ENCODE measurements at places on chromosomes 6 and 20.
A peak's percentile ranks its signal among the peaks of the same experiment; 100 is the strongest.

DNA sequence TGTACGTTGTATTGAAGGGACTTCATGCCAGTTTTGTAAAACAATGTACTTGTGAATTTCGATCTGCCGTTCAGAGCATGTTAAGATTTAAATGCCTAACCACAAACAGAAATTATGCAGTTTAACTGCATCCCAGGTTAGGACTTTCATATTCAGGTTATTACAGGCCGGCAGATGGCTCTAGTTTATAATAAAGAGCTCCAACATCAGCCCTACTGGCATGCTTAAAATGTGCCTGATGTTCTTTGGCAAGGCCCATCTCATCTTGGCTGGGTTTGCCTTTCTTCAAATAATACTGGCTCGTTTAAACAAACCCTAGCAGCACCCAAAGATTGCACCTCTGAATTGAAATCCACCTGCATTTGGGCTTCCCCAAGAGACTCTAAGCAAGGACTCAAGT, 169.3 kb upstream of the RIN2 start:
- peak; percentile 5 for DNase-seq

- no peak for DNase-seq
These were observed 754.1 kb upstream of the FLRT3 start for GRCh38 chr20:15091421-15092037.

DNA sequence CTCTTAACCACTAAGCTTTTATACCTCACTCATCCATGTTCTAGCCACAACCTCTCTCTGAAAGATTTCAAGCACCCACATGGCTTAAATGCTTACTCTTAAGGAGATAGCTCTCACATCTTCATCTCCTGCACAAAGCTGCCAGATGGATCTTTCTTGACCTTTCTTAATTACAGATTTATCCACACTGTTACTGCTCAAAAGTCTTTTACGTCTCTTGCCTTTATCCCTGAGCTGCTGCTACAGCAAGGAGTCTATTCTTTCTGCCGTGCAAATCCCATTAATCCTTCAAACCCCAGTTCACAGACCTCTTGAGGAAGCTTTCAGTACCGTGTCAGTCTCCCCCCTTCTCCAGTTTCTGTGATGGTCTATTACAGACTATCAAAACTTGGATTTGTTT, 54.6 kb downstream of the B4GALT5 start:
- DNase-seq, result peak; percentile 22

- no peak for DNase-seq
These were observed 89.2 kb downstream of the UST start for GRCh38 chr6:148835920-148836441.

GRCh38 chr20:62592506-62593177, 49.7 kb upstream of the SLCO4A1 start:
- no peak for DNase-seq

- peak; percentile 70 for DNase-seq
These were observed 1.9 kb downstream of the KLHL32 start for GRCh38 chr6:96926425-96926824.

DNA sequence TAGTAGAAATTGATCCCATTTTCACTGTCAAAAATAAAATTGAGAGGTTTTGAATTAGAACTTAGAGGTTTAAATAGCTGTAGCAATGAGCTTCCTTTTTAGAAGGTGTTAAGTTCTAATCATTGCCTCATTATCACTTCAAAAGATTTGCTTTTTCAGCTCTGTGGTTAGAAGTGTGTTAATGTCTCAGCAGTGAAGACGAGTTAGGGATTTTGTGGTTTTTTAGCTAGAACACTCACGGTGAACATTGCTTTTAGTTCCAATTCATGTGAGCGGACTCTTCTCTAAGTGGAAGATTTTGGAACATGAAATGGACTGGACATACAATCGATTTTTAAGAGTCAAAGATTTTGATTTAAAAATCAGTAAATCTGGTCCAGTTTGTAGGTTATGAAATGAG, 12.7 kb upstream of the IFNGR1 start:
- no peak for DNase-seq

GRCh38 chr6:80541181-80541580, 434.7 kb downstream of the BCKDHB start:
- DNase-seq, result no peak

- no peak for DNase-seq
These were observed 4.9 kb downstream of the HMGA1 start for GRCh38 chr6:34241351-34242215.

- DNase-seq, result peak; percentile 98
These were observed 126.0 kb upstream of the ADGRF1 start for GRCh38 chr6:47168180-47168579.

- no peak for DNase-seq
These were observed 147.8 kb downstream of the PHACTR3 start for GRCh38 chr20:59752101-59752586.

- DNase-seq, result no peak
These were observed 89.0 kb upstream of the KCNK16 start for GRCh38 chr6:39411465-39411864.

GRCh38 chr6:40896696-40897095, 142.3 kb downstream of the UNC5CL start:
- no peak for DNase-seq

GRCh38 chr20:51797357-51798025, 4.8 kb downstream of the SALL4 start:
- peak; percentile 71 for DNase-seq

DNA sequence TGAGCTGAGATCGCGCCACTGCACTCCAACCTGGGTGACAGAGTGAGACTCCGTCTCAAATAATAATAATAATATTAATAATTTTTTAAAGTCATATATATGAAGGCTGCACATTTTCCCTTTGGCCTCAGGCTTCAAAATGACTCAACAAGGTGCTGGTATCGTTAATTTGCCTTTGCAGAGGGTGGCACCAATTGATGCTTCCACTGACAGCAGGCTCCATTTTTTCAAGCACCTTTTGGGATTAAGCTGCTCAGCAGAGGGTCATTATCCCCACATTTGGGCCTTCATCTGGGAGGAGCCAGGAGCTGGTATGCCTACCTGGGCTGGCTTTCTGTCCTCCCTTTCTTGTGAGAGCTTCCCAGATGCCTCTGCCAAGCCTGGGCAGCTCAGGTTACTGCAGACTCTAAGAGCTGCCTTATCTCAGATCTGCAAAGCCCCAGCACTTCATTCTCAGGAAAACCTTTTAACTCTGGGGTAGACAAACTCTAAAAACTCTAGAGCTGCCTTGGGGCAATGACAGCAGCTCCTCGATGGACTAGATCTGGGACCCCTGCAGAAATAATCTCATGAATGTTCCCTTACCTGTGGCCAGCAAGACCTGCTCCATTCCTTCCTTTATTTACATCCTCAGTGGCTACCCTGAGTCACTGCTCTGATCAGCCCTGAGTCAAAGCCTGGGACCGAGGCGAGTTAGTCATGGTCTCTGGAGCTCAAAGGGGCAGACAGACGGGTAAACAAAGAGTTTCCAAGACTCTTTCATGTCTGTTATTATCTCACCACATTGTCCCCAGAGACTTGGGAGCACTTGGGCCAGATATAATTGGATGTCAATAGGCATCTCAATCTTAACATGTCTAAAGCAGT, 80.0 kb upstream of the EYA2 start:
- peak; percentile 95 for DNase-seq

DNA sequence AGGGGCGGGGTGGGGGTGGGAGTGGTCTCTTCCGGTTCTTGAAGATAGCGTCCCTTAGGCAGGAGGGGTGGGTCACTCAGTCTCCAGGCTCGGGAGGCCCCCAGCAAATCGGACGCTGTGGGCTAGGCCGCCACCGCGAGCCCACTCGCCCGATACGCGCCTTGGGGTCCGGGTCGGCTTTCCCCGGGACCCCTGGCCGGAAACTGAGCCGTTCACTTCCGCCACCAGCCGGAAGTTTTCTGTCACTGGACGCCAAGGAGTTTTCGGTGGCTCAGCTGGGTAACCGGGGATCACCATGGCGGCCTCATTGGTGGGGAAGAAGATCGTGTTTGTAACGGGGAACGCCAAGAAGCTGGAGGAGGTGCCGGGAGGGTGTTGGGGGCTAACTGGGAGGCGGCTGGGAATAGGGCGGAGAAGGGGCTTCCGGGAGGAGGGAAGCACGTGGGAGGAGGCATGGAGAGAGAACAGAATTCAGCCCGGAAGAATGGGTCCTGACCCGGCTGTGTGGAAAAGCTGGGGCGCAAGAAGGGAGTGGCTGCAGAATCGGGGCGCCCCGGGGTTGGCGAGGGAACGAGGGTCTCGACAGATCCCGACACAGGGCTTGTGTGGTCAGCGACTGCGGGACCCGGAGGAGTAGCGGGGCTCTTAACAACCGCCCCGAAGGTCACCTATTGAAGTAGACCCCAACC, at the start of gene ITPA:
Gene ITPA, plus strand, starts transcription at position 242 of the 689 bp plus-strand sequence. Its CDS starts 54 bp downstream, at position 296.
- DNase-seq, result peak; percentile 74

GRCh38 chr20:34110745-34111641, 1.1 kb downstream of the EIF2S2 start:
- peak; percentile 52 for DNase-seq

DNA sequence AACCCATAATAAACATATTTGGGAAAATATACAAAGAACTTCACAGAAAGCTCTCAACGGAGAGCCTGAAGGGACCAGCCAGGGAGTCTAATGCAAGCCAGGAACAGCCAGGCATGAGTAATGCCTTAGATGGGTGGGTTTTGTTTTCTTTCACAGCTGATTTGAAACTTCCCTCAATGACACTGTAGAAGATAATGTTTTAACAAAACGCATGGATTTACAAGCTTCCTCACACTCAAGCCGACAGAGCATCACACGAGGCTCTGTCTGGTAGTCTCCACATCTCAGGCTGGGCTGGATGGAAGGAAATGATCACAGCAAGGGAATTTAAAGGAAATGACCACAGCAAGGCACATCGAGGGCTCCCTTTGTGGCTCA, 113.9 kb downstream of the GMPR start:
- DNase-seq, result no peak

DNA sequence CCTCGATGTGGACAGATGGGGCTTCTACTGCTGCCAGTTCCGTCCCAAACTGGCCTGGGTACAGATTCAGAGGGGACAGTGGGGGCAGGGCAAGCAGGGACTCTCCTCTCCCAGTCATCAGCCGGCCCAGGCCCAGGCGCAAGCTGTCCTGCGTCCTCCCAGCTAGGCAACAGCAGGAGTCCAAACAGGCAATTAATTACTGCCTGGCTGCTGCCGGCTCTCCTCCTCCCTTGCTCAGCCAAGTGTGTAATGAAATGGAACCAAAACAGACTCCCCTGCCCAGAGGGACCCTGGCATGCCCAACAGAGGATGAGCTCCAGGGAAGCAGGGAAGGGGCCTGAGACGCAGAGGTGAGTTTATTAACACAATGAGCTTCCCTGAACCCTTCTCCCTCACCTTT, 17.8 kb upstream of the SLC32A1 start:
- peak; percentile 82 for DNase-seq

DNA sequence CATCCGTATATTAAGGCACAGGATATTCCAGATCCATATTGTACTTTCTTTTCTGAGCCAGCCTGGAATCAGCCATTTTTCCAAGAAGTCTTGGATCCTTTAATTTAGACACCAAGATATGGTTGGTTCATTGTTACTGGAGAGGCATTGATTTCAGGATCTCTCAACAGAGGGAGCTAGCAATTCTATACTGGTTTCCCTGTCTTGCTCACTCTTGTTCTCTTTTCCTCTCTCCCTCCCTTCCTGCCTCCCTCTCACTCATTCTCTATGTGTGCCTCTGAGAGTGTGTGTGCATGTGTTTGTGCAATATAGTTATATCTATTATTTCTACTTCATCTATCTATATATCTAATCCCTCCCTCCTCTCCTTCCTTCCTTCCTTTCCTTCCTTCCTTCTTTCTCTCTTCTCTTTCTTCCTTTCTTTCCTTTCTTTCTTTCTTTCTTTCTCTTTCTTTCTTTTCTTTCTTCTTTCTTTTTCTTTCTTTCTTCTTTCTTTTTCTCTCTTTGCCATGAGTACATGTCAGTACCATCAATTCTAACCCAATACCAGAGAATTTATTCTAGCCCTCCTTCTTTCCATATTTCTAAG, 299.1 kb downstream of the EPHA7 start:
- peak; percentile 44 for DNase-seq

DNA sequence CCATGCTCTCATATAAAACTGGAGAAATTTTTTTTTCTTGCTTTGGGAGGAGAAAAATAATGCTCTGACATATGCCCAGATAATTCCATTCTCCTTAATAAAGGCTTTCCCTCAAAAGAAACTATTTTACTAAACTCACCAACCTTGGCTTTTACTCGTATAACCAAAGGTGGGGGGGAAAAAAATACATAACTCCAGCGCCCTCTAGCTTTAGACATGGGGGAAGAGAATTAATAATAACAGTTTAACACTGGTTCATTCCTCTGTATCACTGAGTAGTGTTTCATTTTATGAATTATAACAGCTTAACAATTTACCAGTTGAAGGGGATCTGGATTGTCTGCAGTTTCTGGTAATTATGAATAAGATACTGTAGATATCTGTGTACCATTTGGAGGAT, 1226.1 kb downstream of the GRIK2 start:
- DNase-seq, result peak; percentile 65

GRCh38 chr20:62787866-62788265, 8.4 kb upstream of the MRGBP start:
- no peak for DNase-seq

DNA sequence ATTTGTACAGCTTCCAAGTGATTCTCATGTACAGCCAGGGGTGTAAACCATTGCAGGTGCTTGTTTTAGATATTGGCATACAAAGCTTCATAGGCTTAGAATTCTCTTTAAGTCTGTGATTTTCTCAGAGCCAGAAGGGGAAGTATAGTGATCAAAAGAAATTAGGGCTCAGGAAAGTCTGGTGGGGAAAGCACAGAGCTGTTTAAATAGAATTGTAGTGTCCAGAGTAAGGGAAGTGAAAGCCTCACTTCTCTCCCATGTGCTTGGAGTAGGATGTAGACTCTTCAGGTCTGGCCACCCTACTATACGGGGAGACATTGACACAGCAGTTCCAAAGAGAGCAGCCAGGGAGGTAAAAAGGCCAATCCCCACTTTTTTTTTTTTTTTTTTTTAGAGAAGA, 10.4 kb downstream of the GCNT2 start:
- DNase-seq, result peak; percentile 14

- DNase-seq, result no peak
These were observed 184.4 kb upstream of the ZNF217 start for GRCh38 chr20:53778041-53778516.

GRCh38 chr6:1124885-1125284, 187.0 kb upstream of the FOXQ1 start:
- no peak for DNase-seq

DNA sequence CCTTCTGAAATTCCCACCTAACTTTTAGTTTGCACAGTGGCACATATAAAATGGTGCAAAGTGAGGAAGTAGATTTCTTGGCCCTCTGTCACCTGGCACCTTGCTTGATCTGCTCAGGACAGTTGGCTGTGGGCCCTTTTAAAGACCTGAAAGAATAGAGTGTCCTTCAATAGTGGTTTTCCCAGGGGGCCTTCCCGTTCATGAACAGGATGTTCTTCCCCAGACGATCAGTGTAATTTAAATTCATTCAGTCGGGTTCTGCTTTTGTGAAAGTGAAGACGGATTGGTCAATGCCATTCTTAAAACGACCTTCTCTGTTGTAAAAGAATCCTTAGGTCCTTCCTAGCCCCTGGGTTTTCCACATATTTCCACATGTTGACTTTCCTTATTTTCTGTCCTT, 178.5 kb downstream of the SASH1 start:
- no peak for DNase-seq

GRCh38 chr6:13407709-13408695, 79.4 kb downstream of the GFOD1 start:
- no peak for DNase-seq

Data from NCI-H69 (cell line).